SIG-M5 (cell line): ENCODE measurements at places on chromosomes 4 and X.

GRCh38 chr4:77538144-77538543, 67.5 kb upstream of the CXCL13 start:
- no peak for DNase-seq

DNA sequence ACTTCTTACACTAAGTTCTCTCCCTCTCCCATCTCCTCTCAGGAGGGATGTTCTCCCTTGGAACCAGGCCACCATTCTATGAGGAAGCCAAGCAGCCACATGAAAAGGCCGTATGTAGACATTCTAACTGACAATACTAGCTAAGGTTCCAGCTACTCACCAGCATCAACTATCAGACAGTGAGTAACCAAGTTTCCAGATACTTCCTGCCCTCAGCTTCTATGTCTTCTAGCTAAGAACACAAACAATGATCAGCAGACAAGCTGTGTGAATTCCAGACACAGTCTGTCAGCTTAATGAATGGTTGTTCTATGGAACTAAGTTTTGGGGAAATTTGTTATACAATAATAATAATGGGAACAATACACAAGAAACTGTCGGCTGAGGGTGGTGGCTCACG, 50.8 kb downstream of the SMIM14 start:
- DNase-seq: no peak

- no peak for DNase-seq
Measured at GRCh38 chrX:150324035-150324728, 38.9 kb upstream of the MAMLD1 start.

- no peak for DNase-seq
Measured at GRCh38 chr4:88613417-88613875, 21.2 kb downstream of the HERC3 start.

GRCh38 chr4:13548059-13548983, 4.0 kb upstream of the NKX3-2 start:
- DNase-seq: no peak

DNA sequence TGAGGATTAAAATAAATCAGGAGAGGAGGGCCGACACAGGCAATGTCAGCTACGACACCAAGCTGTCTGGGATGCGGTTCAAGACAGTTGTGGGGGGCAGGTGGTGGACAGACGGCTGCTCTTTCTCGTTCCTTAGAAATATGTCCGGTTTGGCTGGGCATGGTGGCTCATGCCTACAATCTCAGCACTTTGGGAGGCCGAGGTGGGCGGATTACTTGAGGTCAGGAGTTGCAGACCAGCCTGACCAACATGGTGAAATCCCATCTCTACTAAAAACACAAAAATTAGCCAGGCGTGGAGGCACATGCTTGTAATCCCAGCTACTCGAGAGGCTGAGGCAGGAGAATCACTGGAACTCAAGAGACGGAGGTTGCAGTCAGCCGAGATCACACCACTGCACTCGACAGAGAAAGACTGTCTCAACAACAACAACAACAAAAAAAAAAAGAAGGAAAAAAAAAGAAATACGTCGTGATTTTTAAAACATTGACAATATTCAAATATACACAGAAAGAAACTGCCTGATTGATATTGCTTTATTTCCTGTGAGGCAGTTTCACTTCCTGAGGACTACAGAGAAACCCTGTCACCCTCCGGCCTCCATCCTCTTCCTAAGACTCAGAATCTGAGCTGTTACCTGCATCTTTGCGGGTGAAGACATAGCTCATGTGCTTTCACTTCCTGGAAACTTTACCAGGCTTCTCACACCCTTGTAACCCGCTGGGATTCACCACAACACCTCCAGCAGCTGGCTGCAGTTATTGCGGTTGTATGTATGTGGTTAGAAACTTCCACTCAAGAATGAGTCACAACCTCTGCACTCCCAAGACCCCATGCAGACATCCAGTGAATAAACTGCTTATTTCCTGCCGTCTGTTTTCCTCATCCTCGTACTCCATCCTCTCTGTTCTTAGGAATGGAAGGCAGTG, 63.8 kb upstream of the STS start:
- DNase-seq: peak; percentile 80

DNA sequence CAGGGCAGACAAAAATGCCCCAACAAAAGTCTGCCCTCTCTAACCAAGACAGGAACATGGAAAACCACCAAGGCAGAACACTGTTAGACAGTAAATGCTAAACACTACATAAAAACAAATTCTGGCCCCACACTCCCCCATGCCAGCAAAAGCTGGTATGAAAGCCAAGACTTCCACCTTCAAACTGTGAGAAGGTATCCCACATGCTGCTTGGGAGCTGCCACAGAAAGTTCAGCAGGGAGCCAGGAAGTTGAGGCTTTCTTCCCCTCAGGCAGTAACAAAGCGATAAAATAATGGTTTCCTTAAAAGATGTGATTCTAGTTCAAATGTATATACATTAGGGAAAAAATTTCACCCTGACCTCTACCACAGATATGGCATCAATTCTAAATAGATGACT, 770.4 kb upstream of the NDST4 start:
- DNase-seq: no peak

GRCh38 chr4:94305466-94306225, 37.0 kb downstream of the HPGDS start:
- DNase-seq: no peak

DNA sequence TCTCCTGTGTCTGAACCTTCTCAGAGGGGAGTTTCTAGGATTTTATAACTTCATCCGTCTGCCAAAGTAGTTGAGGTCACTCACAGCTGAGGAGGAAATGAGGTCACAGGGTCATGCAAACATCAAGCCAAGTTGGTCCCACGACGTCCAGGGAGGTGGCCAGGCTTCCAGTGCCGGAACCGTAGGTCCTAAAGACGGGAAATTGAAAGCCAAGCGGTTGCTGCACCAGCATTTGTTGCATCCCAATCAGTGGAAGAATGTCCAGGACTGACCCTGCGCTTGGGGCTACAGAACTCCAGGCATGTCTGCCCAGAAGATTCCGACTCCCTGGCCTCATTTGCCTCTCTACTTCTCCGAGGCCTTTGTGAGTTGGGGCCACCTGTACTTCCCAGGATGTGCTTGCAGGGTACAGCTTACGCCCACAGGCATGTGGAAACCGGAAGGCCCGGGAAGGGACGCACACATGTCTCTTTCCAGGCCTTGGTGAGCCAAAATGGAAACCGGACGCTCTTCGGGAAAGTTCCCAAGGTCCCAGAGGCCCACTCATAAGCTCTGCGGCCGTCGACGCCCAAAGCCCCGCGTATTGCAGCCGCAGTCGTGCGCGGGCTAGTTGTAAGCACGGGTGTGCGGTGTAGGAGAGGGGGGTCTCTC, 9.3 kb downstream of the PRDM8 start:
- no peak for DNase-seq

- DNase-seq: no peak
Measured at GRCh38 chr4:10925996-10926395, 241.4 kb upstream of the CLNK start.

DNA sequence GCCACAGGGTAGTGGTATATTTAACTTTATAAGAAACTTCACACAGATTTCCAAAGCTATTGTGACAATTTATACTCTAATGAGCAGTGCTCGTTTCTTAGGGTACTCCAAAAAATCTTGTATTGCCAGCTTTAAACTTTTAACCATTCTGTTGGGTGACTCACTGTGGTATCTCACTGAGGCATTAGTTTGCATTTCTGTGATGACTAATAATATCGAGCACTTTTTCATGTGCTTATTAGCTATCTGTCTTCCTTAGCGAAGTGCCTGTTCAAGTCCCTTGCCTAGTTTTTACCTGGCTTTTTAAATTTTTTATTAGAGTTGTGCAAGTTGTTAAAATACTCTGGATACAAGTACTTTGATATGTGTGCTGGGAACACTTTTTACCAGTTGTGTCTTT, 5.5 kb downstream of the PNMA3 start:
- no peak for DNase-seq
